ENCODE measurements at places on chromosomes 5 and 9. TPM values are rescaled to one million over a fixed set of nuclear protein-coding genes. Genes with fewer than 3 reads are reported as not detected.

DNA sequence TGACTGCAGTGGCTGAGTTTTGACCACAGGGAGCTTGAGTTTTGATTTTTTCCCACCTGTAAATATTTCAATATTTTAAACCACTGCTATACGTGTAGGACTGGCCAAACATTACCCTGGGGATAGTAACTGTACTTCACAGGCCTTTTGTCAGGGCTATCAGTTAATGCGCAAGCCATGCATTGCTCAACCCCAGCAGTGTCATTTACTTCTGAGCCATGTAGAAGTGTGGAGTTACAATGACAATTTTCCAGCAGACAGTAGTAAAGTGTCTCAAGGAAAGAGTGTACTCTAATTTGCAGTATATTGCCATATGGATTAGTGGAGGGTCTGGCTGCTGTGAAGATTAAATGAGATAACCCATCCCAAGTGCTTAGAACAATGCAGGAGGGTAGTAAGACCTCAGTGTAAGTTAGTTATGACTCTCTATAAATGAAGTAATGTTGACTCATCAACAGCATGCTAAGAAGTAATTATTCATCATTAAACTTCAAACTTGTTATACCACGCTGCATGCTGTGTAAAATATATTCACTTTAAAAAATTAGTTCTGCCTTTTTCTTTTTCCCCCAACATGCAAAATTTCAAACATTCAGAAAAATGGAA, 489.2 kb downstream of the KDM4C start:
- DNase-seq = no peak

DNA sequence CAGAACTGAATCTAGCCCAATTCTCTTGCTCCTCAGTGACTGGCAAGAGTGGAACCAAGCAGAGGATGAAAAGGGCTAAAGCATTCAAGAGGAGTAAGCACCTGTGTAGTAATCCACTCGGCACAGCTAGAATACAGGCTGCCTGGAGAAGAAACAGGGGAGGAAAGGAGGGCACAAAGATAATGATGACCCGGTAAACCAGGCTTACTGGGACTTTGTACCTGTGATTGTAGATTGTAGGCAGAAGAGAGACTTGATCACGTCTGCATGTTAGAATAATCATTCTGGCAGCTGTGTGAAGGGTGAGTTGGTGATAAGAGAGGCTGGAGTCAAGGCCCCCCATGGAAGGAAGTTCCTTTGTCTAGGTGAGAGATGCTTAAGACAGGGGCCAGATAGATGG, 20.6 kb upstream of the TNFSF15 start:
- no peak for DNase-seq

DNA sequence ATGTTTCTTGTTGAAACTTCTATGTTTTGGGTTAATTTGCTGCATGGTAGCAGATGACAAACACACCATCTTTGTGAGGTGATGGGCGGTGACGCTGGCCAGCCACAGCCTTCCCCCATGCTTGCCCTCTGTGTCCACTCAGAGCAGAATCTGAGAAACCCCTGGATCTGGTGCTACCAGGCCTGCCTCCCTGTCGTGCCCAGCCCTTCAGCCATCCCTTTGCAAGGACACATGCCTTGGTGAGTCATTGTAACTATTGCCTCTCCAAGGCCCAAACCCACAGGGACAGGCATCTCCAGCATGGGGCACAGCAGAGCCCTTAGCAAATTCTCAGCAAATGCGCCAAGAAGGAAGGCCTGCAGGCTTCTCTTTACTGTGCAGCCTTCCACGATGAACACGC, 48.1 kb upstream of the FCN1 start:
- no peak for DNase-seq

DNA sequence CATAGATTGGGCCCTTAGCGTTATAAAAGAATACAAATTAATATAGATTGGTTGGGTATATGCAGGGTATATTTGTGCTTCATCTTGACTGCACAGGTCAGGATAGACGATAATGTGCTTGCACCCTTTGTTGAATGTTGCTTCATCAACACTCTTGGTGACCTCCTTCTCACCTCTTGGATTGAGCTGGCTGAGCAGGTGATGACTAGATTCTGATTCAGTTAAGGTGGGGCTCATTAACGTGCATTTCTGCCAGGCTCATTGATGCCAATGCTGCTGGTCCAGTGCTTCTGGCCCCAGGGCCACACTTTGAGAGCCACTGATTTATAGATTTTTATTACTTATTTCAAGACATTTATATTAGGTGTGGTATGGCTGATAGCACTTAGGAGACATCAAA, 27.7 kb downstream of the PCSK5 start:
- no peak for DNase-seq

DNA sequence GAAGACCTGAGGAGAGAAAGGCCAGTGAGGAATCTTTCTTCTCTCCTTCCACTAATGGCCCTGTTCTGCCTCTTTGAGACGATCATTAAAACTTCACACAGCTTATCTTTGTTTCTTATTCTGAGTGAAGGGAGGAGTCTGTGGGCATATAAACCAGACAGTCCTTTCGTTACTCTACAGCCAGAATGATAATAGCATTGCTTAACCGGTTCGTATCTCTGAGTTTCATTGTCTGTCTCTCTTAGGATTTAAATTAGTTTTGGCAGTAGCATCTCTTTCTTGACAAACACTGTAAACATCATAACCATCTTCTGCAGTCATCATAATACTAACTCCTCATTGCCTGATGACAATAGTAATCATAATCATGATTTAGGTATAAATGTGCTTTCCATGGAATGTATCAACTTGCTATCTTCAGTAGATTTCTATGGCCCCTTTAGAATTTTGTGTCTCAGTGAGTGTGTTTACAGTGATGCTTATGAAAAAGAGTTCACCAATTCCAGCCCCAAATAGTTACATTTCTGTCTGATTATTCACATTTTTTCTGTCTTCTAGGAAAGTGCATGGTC, 618.8 kb upstream of the KLF4 start:
- no peak for DNase-seq

Gene ACSL6
- total RNA-seq = 0.49 TPM

DNA sequence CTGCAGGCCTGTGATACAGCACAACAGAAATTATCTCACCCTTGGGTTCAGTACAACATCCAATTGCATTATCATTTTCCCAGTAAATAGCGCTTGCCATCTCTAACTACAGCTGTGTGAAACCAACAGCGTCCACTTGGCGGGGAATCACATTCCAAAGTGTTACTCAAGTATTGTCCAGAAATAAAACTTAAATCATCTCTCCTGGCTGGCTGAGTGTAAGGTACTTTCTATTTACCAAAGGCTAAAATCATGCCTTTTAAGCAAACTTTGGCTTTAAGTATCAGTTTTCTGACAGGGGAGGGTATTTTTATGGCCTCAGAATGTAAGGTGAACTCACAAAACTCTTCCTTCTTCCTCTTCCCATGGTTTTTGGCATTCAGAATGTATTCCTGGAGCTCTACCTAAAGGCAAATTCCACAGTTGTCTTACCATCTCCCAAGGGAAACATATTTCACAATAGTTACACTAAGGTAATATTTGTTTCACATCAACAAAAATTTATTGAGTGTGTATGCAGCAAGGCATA, 205.6 kb upstream of the MPDZ start:
- no peak for DNase-seq

DNA sequence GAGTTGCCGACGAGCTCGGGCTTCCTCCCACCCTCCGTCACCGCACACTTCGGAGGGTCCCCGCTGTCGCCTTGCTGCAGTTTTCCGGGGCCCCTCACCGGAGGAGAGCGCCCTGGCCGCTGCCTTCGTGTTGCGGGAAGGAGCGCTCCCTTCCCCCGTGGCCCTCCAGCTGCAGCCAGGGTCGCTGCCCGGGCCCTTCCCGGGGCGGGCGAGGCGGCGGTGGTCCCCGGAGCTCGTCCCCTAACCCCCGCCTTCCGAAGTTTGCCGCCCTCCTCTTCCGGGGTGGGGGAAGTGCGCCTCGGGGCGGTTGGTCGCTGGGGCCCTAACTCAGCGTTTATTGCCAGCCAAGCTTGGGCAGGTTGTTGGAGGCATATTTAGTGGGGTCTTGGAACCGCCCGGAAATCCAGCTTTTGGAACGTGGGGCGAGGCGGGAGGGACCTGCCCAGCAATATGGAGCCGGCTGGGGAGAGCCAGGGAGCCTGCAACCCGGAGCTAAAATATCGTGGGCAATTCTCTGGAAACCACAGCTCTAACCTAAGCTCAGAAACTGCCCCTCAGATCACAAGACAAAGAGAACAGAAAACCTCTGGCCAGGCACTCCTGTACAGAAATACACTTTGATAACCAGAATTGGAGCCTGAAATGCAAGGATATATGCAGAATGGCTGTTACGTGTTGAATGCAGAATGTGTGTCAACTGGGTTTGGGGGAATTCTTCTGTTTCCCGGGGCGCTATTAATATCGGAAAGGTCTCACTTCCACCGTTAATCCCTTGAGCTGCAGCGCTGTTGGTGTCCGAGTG, 890 bp downstream of the PIK3R1 start:
- no peak for DNase-seq

Gene CCL19
- total RNA-seq = 3.7 TPM

Gene LHX3
- total RNA-seq = not detected

- no peak for DNase-seq
Observed at GRCh38 chr5:180127682-180128670, 56.4 kb upstream of the RNF130 start.

Gene STARD4
- 18.9 TPM for total RNA-seq
